ENCODE measurements at places on chromosomes 2 and 18.

- DNase-seq = no peak
Observed at GRCh38 chr18:13389491-13390131, 171.1 kb downstream of the LDLRAD4 start.

DNA sequence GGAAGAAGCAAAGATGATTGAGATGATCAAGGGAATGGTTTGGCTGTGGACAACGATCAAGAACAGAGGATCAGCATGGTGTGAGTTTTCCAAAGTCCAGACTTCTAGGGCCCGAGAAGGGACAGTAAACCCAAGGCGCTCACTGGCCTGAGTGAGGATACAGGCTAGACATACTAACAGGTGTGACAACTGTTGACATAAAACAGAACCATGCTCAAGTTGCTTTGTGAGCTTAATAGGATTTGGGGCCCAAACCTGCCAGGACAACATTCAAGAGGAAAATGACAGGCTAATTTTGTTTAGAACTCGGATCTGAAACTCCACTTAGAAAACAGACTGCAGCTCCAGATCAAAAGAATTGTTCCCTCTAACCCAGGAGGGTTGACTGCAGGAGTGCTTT is 68.1 kb upstream of the ACKR3 start:
- DNase-seq = no peak

GRCh38 chr2:192196421-192197194 is 1.9 kb upstream of the TMEFF2 start:
- DNase-seq = no peak

DNA sequence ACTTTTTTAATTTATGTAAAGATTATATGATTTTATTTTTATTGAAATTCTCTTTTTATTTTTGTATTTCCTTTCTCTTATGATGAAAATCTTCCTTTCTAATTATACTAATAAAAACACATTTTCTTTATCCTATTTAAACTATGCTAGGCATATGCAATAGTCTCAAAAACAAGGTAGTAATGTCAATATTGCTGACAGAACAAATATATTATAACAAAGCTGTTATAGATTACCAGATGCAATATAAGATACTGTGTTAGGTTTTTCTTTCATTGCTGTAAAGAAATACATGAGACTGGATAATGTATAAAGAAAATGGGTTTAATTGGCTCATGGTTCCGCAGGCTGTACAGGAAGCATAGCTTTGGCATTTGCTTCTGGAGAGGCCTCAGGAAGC is 631.2 kb upstream of the SOX11 start:
- no peak for DNase-seq

GRCh38 chr2:88216641-88217040 is 46.5 kb downstream of the THNSL2 start:
- no peak for DNase-seq

All from GM12864 (cell line).